Stimulated activated CD8-positive, alpha-beta memory T cell treated with anti-CD3 and anti-CD28 coated beads, Interleukin-7, amount 100 ng/mL, for 1 hour (primary cell): ENCODE measurements at places on chromosomes 5 and 9.

DNA sequence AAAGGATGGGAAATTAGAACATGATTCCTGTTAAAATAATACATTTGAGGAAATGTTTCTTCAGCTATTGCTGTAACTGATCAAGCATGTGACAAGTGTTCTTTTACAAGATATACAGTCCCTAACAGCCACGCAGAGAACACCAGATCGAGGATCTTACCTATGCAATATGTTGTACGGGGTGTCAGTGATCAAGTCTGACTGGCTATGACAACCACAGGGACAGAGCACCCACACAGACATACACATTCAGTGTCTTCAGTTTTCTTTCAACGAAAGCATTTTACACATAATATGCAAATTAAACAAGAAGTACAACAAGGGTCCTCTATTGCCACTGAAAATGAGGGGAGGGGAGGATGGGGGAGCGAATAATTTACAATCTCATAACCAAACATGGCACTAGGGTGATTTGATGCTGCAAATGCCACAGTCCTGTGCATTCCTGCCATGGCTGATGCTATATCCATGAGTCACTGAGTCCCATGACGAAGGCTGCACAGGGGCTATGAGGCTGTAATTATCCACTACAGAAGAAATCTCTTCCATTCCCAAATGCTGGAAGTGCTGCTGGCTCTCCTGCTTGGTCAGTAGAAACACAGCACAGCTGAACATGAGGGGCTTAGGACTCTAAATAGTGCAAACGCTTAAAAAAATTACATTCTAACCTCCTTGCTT is 118.2 kb downstream of the KLHL3 start:
- no peak for DNase-seq

GRCh38 chr5:14313986-14314690 is 171.0 kb downstream of the TRIO start:
- DNase-seq = no peak

DNA sequence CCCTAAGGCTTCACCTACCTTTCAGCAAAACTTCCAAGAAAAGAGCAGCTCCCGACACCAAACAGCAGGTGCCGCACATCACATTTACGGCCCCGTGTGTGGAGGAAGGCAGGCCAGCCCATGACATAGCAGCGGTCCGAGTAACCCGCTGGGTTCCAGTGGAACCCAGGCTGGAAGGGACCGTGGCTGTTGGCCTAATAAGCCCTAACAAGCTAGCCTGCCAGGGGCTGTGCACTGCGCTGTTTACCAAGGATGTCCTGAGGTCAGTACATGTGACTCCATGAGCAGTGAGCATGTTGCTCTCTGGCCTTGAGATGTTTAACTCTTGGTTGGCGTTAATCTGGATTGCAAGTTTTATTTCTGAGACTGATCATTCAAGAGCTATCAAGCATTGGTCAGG is 131.5 kb downstream of the FSTL4 start:
- no peak for DNase-seq

DNA sequence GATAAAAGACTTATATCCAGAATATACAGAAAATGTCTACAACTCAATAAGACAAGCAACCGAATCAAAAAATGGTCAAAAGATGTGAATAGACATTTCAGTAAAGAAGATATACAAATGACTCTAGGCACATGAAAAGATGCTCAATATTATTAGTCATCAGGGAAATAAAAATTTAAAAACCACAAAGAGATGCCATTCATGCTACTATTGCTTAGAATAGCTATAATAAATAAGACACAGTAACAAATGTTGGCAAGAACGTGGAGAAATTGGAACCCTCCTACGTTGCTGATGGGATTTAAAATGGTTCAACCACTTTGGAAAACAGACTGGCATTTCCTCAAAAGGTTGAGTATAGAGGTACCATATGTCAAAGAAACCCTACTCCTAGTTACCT is 39.8 kb downstream of the POLK start:
- DNase-seq = no peak

DNA sequence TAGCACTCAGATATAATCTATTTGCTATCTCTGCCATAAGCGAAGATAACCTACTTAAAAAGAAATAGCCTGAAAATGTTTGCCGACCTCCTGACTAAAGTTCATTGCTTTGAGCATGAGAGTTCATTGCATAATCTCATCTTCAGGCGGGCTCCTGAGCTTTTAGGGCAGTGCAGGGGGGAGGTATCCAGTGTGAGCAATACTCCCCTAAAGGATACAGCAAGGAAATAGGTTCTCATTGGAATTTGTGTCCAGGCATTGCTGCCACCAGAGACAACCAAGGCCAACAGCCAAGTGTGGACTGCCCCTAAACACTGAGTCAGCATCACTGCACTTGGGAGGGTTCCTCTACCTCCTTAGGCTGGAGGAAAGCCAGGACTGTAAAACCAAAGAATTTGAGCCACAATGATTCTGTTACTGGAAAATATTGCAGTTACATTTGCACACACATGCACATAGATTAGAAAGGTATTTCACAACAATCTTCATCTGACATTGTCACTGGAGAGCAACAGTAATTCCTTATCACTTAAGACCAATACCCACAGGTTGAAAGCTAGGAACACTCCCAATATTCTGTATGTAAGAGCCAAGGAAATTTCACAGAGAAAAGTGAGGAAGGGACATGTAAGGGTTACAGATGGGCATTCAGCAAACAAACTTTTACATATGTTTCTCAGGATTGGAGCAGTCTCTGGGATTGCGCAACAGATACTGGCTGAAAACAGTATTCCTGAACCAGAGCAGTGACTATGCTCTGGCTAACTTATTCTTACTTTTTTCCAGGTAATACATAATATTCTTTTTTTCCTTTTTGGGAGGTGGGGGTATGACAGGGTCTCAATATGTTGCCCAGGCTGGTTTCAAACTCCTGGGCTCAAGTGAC is 98.6 kb upstream of the TLE1 start:
- no peak for DNase-seq

- no peak for DNase-seq
Observed at GRCh38 chr5:52947208-52947607, 41.9 kb upstream of the ITGA2 start.

DNA sequence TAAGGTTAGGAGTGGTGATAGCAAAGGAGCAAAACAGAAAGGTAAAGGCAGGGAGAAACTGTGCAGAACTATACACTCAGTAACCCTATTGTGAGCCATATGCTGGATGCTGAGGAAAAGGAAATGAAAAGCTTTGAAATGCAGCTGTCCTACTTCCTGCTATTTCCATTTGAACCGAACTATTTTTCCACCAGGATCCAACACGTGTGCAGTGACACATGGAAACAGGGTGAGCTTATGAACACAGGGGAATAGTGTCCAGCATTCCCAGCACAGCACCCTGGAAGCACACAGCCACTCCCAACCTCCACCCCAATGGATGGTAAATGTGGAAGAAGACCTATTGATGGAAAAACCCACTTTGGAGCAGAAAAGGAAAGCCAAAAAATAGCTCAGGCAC is 69.0 kb upstream of the SLC12A2 start:
- no peak for DNase-seq

GRCh38 chr9:99595796-99596195 is 225.9 kb upstream of the NR4A3 start:
- DNase-seq = no peak

DNA sequence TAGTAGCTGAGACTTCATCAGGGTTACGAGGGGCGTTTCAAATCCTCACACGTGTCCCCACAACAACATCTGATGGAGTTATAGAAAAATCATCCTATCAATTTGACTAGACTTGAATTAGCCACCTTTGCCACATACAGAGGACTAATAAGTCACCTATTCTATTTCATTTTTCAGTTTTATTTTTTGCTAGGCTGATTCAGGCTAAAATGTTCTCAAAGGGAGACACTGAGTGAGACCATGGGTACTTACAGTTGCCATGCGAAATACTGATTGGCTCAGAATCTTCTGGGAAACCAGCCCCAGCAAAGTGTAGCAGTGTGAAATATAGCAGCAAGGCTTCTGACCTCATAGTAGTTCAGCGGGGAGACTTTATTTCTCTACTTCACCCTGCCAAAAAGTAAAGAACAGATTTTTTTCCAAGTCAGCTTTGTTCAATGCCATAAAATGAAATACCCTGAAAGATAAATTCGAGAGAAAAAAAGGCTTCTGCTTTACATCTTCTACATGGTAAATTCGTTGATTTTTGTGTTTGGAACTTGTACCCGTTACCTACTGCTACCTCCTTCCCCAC is 69.9 kb downstream of the SEMA6A start:
- DNase-seq = no peak

DNA sequence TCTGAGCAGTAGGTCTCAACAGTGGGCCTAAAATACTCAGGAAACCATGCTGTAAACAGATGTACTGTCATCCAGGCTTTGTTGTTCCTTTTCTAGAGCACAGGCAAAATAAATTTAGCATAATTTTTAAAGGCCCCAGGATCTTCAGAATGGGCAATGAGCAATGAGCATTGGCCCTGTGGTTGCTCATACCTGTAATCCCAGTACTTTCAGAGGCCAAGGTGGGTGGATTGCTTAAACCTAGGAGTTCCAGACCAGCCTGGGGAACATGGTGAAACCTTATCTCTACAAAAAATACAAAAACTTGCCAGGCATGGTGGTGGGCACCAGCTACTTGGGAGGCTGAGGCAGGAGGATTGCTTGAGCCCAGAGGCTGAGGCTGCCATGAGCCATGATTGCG is 13.5 kb upstream of the PCBD2 start:
- no peak for DNase-seq

- DNase-seq = no peak
Observed at GRCh38 chr5:174751154-174752000, 27.0 kb downstream of the MSX2 start.

DNA sequence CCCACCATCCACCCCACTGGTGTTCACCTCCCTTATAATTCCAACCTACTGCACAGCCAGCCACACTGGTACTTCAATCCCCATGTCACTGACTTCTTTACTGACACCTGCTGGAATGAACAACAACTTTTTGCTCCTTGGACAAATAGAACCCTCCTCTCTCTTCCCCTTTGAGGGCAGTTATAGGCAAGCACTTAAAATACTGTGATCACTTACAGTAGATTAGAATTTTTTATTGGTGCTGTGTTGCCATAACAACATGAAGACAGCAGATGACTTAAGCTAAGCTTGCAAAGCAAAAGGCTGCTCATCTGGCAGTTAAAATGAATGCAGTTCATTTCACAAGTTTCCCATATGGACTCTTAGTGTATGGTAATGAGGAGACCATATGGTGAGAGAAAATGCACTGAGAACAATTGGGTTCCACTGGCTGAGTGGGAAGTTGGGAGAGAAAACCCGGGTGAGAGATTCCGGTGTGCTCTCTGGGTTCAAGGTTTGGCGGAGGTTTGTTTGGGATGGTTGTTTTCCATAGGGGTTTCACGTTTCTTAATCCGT is 374.3 kb downstream of the EBF1 start:
- no peak for DNase-seq

- DNase-seq = no peak
Observed at GRCh38 chr5:65102371-65102975, 333.7 kb downstream of the CWC27 start.

DNA sequence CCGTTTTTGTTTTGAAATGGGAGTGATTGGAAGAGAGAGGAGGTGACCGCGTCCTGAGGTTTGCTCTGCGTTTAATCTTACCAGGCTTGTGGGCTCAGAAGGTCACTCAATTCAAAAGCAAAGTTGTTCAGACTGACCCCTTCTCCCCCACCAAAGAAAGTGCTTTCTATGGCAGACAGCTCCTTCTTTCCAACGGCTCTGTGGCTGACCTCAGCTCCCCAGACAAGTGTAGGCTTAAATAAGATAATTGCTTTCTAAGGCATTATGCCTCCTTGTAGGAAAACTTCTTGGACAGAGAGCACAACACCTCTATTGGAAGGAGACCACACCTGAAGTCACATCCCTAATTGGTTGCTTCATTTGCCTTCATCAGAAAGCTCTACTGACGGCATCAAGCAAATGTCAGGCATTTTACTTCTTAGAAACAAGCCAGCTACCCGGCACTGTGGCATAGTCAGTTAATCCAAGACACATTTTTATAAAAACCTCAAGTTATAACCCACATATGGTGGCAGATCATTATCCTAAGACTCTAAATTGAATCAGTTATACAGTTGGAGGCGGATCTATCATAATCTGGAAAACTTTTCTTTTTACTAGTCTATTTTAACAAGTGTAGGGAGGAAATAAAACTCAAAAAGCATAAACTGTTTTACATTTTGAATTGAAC is 94.9 kb downstream of the TMEM174 start:
- no peak for DNase-seq

DNA sequence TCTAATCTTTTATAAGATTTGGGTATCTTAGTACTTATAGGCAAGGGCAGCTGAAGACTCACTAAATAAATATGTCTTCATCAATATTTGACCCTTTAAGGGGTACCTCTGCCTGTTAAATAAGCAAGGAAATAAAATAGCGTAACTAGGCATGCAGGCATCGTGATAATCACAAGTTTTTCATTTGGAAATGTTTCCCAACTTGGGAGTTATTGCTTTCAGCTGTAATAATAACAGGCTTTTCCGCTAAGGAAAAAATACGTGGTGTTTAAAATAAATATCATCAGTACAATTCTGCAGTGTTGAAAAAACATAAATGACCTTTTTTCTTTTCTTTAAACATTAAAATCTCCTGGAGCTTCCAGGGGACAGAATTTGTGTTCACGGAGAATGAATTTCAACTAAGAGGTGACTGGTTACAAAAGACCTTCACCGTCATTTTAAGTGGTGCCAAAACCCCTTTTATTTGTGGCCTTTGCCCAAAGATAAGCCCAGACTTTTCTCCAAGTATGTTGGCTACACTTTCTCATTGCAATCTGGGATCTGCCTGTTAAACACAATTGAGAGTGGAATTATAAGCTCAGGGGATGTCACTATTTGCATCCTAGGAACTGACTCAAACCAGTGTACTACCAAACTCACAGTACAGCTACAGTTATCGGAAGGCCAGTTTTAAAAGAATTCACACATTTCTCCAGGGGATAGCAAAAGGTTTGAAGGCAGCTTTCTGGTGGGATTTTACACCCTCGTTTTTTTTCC is 218.6 kb downstream of the FBXL7 start:
- no peak for DNase-seq

DNA sequence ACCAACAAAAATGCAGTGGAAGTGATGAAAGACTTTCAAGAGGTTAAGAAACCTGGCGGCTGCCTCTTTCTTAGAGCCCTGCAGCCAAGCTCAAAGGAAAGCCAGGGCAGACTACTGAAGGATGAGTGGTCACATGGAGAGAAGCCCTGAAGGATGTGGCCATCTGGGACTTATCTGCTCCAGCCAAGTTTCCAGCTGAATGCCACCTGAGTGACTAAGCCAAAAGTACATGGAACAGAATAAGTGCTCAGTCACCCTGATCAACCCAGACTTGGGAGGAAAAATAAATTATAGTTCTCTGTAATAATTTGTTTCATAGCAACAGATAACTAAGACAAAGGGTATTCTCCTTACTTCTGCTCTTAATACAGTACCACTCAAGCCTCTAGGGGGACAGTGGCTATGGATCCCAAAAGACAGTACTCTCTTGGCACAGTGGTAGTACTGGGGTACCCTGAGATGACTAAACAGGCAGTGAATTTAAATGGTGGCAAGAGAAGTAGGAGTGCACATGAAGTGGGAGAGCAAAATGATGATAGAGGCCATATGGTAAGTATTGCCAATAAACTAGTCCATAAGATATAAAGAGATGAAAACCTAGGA is 182.3 kb downstream of the ELAVL2 start:
- no peak for DNase-seq
